Activated T-helper 9 cell treated with anti-CD3 and anti-CD28 coated beads, Interleukin-2, amount 50 U/mL, for 16 hours (primary cell): ENCODE measurements at places on chromosomes 12 and 14.
A peak's percentile ranks its signal among the peaks of the same experiment; 100 is the strongest.

GRCh38 chr12:57521525-57522010, 1.1 kb upstream of the MBD6 start:
- no peak for DNase-seq

DNA sequence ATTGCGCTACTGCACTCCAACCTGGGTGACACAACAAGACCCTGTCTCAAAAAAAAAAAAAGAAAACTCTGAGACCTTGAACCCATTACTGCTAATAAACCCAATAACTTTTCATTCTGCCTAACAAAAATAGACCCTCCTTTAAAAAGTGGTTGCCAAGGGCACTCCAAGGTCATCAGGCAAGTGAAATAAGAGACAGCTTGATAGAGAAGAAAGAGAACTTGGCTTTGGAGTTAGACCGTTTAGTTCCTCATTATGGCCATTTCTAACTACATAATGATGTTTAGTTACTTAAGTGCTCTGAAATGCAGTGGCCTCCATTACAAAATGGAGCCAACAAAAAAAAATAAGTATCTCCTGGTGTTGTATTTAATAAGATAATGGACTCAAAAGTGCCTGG, 55.9 kb downstream of the PHLDA1 start:
- no peak for DNase-seq

GRCh38 chr12:58529114-58529665, 391.1 kb downstream of the LRIG3 start:
- no peak for DNase-seq

- DNase-seq, result peak; percentile 85
These were observed at the start of the genes CEP290 and TMTC3 for GRCh38 chr12:88141774-88142609. Gene CEP290, minus strand, starts transcription at chr12:88142088. Its CDS starts 781 bp downstream, at chr12:88141307. Gene TMTC3, plus strand, starts transcription at chr12:88142307. Its CDS starts 6,009 bp downstream, at chr12:88148316.

- no peak for DNase-seq
These were observed 85.1 kb upstream of the LRIG3 start for GRCh38 chr12:59005193-59005955.

DNA sequence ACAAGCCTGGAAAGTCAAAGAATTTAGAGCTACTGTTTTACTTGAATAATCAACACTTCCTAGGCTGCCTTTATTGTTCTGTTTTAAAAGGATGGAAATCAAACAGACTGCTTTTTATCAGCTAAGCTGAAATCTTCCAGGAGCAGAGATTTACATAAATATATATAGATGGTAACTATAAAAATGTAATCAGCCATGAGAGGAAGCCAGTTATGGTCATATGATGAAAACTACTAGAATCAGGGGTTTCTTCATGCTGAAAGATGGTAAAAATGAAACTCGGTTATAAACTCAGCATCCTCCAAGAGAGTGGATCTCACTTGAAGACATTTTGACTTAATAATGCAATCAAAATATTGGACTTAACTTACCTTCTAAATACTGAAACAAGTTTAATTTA, 413.0 kb downstream of the GXYLT1 start:
- DNase-seq, result no peak

DNA sequence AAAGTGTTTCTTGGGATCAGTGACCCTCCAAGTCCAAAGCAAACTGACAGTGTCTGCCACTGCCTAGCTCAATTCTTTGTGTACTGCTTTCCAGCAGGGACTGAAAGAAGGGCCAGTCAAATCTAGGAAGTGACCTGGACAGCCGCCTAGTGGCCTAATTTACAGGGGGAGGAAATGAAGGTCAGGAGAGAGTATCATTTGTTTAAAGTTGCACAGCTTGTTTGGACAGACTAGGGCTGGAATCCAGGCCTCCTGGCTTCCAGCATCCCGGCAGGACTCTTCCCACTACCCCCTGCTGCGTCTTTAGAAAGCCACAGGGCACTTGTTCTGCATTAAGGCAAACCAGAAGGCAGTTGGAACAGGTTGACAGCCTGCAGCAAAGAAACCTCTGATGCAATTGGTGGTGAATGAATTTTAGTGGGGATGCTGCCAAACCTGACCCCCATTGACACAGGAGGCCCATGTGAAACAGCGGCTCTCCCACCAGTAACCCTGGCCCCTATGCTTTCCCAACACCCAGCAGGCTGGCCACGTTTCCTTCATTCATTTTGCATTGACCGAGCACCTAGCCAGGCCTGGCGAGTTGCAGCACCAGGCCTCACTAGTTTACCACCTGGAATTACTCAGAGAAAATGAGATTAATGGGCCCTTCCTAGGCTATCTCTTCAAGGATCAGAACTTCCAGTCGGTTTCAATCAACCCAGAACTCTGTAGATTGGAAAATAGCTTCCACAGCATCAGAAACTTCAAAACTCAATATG, 28.2 kb downstream of the GALNT16 start:
- no peak for DNase-seq

DNA sequence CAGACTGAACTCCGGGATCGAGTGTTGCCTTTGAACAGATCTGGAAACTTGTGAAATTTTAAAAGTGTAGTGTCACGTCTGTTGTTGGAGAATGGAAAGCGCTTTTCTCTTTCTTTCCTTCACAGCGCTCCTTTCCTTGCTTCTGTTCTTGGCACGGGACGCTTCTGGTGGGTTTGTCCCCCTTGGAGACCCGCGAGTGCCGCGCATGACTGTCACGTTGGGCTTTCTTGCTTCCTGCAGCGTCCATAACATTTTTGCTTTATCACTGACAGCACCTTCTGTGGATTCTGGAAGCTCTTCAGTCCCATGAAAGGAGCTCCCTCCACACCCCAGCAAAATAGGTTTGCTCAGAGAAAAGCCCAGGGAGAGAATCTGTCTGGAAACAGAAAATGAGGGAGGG, 193.0 kb upstream of the TMEM132C start:
- no peak for DNase-seq

GRCh38 chr12:67525617-67525884, 123.0 kb upstream of the DYRK2 start:
- DNase-seq, result no peak

DNA sequence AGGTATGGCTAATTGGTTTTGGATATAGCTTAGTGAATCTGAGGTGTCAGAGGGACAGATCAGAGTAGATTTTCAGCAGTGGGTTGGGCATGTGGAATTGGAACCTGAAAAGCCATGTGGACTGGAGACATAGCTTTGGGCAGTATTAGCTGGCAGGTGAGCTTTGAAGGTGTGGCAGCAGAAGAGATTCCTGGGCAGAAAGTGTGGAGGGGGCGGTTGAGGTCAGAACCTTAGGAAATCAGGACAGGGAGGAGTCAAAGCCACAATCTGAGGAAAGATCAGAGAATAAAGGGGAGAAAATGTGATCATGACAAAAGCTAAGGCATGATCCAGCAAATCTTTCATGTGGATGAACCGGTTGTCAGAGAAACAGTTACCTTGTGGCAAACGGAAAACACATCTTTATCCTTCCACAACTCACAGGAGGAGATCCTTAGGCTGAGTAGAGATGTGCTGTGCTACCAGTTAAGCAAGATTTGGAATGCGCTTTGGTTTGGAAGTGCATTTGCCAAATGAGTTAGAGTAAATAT, 56.4 kb downstream of the PTGER2 start:
- no peak for DNase-seq

- no peak for DNase-seq
These were observed 20.3 kb upstream of the SYCP3 start for GRCh38 chr12:101759396-101760047.

DNA sequence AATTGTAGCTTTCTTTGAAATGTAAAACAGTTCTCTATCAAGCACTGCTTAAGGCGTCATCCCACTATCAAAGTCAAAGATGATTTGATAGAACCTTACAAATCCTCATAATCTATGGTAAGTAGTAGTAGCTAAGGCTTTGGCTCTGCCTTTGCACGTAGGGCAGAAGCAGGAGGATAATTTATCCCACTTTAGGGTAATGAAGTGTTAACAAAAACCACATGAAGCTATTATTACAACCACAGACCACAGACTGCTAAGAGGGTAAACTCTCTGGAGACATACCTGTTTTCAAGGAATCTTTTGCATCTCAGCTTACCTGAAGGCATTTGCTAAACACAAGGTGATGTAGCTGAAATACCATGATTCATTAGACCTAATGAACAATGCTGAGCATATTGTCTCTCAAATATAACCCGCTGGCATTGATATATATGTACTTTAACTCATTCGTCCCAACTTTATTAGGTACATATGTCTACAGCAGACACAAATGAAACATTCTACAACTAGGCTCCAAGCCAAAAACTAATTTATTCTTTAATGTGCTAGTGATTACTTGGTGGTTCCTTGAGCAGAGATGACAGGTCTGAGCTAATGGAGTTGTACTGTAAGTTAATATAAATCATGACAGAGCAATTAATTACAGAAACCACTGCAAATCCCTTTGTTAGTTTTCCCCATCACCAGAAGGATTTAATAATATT, 368.8 kb downstream of the ETNK1 start:
- DNase-seq, result no peak

- no peak for DNase-seq
These were observed 32.7 kb downstream of the DIP2B start for GRCh38 chr12:50537538-50537919.

DNA sequence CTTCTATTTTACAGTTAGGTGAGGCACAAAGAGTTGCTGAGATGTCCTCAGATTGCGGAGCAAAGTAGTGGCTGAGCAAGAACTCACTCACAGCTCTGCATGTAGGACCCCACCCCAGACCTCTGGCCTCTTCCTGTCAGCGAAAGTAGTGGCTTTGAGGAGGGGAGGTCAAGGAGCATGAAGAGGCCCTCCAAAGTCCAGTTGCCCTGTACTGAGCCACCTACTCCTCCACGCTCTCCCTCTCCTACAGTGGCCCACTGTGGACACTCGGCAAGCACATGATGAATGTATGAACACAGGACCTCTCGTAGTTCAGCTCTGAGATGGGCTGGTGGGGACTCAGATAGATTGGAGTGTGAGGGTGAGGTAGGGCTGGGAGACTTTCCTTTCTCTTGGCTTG, 5.3 kb upstream of the PLEKHH1 start:
- DNase-seq, result no peak

DNA sequence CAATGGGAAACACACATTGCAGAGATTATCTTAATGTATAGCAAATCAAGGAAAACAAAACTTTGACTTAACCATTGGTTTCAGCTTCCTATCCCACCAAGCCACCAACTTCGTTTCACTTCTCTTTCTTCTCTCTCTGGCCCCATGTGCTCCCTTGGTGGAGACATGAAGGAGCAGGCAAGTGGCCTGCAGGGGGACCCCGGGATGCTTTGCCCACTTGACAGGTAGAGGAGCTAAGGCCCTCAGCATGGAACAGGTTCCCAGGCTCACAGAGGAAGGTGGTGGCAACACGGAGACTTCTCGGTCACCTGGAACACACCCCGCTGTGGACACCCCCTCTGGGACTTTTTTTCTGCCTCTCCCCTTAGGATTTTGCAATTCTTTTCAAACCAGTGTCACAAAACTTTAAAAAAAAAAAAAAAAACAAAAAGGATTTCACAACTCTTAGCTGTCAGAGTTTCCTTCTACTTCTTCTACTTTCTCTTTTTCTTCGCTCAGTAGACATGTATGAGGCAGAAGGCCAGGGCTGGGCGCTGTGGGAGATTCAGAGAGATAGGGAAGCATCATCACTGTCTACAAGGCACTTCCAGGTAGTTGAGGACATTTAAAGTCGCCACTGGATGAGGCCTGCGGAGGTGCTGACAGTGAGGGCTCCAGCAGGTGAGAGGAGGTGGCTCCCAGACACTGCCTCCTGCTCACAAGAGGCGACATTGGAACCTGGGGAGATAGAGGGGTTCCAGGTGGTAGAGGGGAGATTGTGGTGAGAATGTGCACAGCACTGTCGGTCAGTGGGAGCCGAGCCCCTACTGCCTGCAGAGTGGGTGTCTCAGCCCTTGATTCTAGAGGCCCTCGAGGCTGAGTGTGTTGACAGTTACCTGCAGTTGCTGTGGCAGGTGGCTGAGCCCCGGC, 119.6 kb downstream of the GCH1 start:
- DNase-seq, result no peak

GRCh38 chr12:33669349-33669748, 229.7 kb upstream of the SYT10 start:
- DNase-seq, result no peak

DNA sequence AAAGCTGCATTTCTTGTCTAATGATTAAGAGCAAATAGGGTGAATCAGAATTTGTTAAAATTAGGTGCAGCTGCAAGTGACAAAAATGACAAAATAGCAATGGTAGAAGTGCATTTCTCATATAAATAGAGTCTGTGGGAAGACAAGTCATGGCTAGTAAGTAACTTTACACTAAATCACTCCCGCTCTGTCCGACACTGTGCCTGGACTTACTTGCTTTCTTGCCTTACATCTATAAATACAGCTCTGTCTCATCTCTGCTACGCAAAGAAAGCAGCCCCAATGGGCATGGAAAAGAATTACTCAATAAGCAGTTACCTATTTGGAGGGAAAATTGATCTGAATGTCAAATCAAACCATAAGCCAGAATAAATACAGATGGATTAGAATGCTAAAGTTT, 245.4 kb upstream of the KRR1 start:
- DNase-seq, result no peak

DNA sequence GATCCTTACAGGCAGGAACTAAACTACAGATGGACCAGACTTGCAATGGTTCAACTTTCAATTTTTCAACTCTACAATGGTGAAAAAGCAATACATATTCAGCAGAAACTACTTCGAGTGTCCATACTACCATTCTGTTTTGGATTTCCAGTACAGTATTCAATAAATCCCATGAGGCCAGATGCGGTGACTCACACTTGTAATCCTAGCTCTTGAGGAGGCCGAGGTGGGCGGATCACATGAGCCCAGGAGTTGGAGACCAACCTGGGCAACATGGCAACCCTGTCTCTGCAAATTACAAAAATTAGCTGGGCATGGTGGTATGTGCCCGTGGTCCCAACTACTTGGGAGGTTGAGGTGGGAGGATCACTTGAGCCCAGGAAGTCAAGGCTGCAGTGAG, 336.1 kb downstream of the MED13L start:
- no peak for DNase-seq

DNA sequence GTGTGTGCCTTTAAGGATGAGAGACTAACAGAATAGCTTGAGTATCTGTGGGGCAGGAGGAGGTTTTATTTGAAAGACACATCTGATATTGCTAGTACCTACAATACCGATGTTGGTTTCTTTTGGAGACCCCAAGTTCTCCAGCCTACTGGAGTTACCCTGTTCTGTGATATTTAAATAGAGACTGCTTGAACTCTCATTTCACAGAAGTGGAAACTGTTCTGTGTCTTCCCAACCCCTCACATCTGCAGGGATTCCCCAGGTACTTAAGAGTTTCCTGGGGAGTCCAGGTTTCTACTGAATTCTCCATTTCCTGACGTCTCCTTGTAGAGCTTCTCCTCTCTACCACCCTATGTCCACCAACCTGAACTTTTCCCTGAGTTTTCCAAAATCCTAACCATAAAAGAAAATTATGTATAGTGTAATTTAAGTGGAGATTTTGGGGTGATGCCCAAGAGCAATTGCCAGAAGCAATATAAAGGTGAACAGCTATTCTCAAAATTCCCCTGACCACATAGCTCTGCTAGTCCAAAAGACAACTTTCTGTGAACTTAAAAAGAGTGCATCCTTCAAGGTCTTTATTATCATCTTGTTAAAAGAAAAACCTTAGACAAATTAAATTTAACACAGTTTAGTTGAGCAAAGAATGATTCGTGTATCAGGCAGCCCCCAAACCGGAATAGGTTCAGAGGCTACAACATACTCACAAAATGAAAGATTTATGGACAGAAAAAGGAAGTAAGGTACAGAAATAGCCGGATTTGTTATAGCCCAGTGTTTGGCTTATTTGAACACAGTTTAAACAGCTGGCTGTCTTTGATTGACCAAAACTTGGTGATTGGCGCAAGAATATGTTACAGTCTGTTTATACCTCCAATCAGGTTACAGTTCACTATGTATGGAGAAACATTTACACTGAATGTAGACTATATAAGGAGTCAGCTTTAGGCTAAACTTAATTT, 373.4 kb downstream of the NUAK1 start:
- no peak for DNase-seq
